Hair follicle dermal papilla cell (primary cell): ENCODE measurements at places on chromosomes 12 and 14. TPM values are rescaled to one million over a fixed set of nuclear protein-coding genes. Genes with fewer than 3 reads are reported as not detected.

Gene RPS6KA5
- total RNA-seq = 1.3 and 2.4 TPM in 2 replicates

Gene MFAP5
- 200 and 206 TPM in 2 replicates for total RNA-seq

Gene MYO1A
- total RNA-seq = 0.12 TPM in 1 of 2 replicates, not detected in the other

Gene EML5
- 0.12 and 0.81 TPM in 2 replicates for total RNA-seq

Gene CKAP4
- total RNA-seq = 188 and 248 TPM in 2 replicates

Gene OR4E2
- not detected in 2 replicates for total RNA-seq

Gene GPR65
- 1.5 and 1.6 TPM in 2 replicates for total RNA-seq

Gene CLEC1B
- total RNA-seq = not detected in 2 replicates

Gene KRT6C
- not detected in 2 replicates for total RNA-seq

Gene KLRB1
- not detected in 2 replicates for total RNA-seq

Gene ITFG2
- 21.1 and 25.3 TPM in 2 replicates for total RNA-seq

Gene VSIG10
- total RNA-seq = 15.5 and 31.8 TPM in 2 replicates

Gene CPM
- 90.2 and 164 TPM in 2 replicates for total RNA-seq

Gene FOXA1
- total RNA-seq = under 0.01 and 0.24 TPM in 2 replicates

Gene PRIMA1
- total RNA-seq = not detected in 2 replicates

Gene TMEM63C
- total RNA-seq = under 0.01 TPM in 1 of 2 replicates, not detected in the other

Gene ACSM4
- total RNA-seq = not detected in 2 replicates

Gene POU6F1
- 8.7 and 11.5 TPM in 2 replicates for total RNA-seq

Gene ANHX
- not detected in 2 replicates for total RNA-seq

Gene ACVRL1
- 77.2 and 78.0 TPM in 2 replicates for total RNA-seq

Gene PZP
- not detected in 2 replicates for total RNA-seq

Gene DNAAF2
- total RNA-seq = 7.4 and 7.6 TPM in 2 replicates

Gene C12orf56
- 0.12 and 0.49 TPM in 2 replicates for total RNA-seq

Gene IQSEC3
- total RNA-seq = not detected in 2 replicates

Gene DDX51
- 7.9 and 12.0 TPM in 2 replicates for total RNA-seq

Gene POMT2
- total RNA-seq = 15.4 and 20.8 TPM in 2 replicates

Gene TTC8
- 32.1 and 39.6 TPM in 2 replicates for total RNA-seq

Gene SCN8A
- total RNA-seq = 37.4 and 50.6 TPM in 2 replicates

Gene ACOT6
- total RNA-seq = 0.16 TPM in 1 of 2 replicates, not detected in the other

Gene DTX1
- total RNA-seq = under 0.01 TPM in 2 replicates

Gene C12orf54
- total RNA-seq = not detected in 2 replicates

Gene MSI1
- total RNA-seq = not detected in 2 replicates

Gene HOXC9
- not detected in 2 replicates for total RNA-seq

Gene TTC7B
- total RNA-seq = 27.2 and 32.6 TPM in 2 replicates

Gene EIF2S3B
- total RNA-seq = 1.6 TPM in 2 replicates

Gene E2F7
- 0.49 and 0.97 TPM in 2 replicates for total RNA-seq

Gene AKAP6
- total RNA-seq = 2.1 and 2.9 TPM in 2 replicates

Gene CCDC175
- total RNA-seq = not detected in 2 replicates

Gene NKX2-1
- total RNA-seq = not detected in 2 replicates

Gene MYF5
- not detected in 2 replicates for total RNA-seq

Gene TSPAN31
- 80.3 and 97.1 TPM in 2 replicates for total RNA-seq

Gene GZMB
- not detected in 2 replicates for total RNA-seq

Gene FAIM2
- total RNA-seq = 0.97 and 1.5 TPM in 2 replicates

Gene PCNX1
- 115 and 161 TPM in 2 replicates for total RNA-seq

Gene IL26
- not detected in 2 replicates for total RNA-seq

Gene TTC9
- 0.97 and 1.7 TPM in 2 replicates for total RNA-seq

Gene MDGA2
- not detected in 2 replicates for total RNA-seq

Gene ABCD4
- total RNA-seq = 31.3 and 36.8 TPM in 2 replicates

Gene LRRC43
- 0.65 and 3.2 TPM in 2 replicates for total RNA-seq

Gene TOMM20L
- total RNA-seq = not detected in 2 replicates

Gene KRT74
- not detected in 2 replicates for total RNA-seq

Gene BDKRB2
- 3.5 and 21.3 TPM in 2 replicates for total RNA-seq

Gene IGF1
- total RNA-seq = 0.12 and 0.81 TPM in 2 replicates

Gene LETMD1
- total RNA-seq = 40.0 and 40.9 TPM in 2 replicates

Gene RDH16
- total RNA-seq = under 0.01 and 0.12 TPM in 2 replicates
